Activated T-helper 2 cell treated with anti-CD3 and anti-CD28 coated beads, Interferon-gamma antibody, Interleukin-2, Interleukin-4, amounts not matched to agents 10 μg/mL and 5 μg/mL and 100 μg/mL, durations not matched to agents 14 hours and 24 hours and 36 hours (primary cell): ENCODE measurements at places on chromosomes 5 and 9. TPM values are rescaled to one million over a fixed set of nuclear protein-coding genes. Genes with fewer than 3 reads are reported as not detected.

SLC36A3 gene
- not detected in 2 replicates for total RNA-seq

CTXN3 gene
- total RNA-seq: not detected in 2 replicates

ARSI gene
- not detected in 2 replicates for total RNA-seq

BTNL8 gene
- 0.18 and 0.25 TPM in 2 replicates for total RNA-seq

PLAA gene
- 36.4 and 42.0 TPM in 2 replicates for total RNA-seq

FAM81B gene
- total RNA-seq: not detected in 2 replicates

SLC36A1 gene
- 6.0 and 6.2 TPM in 2 replicates for total RNA-seq

PCDHB14 gene
- not detected in 2 replicates for total RNA-seq

RNF224 gene
- total RNA-seq: not detected in 2 replicates

GTF3C5 gene
- total RNA-seq: 81.6 and 89.7 TPM in 2 replicates

BRINP1 gene
- total RNA-seq: not detected in 2 replicates

RGMB gene
- 0.18 and 0.39 TPM in 2 replicates for total RNA-seq

RLN1 gene
- 0.60 and 0.87 TPM in 2 replicates for total RNA-seq

LCN9 gene
- not detected in 2 replicates for total RNA-seq

AGXT2 gene
- total RNA-seq: not detected in 2 replicates

AQP7 gene
- total RNA-seq: not detected in 2 replicates

LEAP2 gene
- total RNA-seq: 4.3 and 4.4 TPM in 2 replicates

ANKRD18B gene
- 1.6 and 2.6 TPM in 2 replicates for total RNA-seq

PGM5 gene
- total RNA-seq: 0.07 TPM in 1 of 2 replicates, not detected in the other

RNF180 gene
- 0.53 TPM in 1 of 2 replicates, not detected in the other for total RNA-seq

PRR16 gene
- total RNA-seq: not detected in 2 replicates

C5orf46 gene
- not detected in 2 replicates for total RNA-seq

TMEM245 gene
- 24.0 and 25.8 TPM in 2 replicates for total RNA-seq

ADAMTSL2 gene
- not detected in 2 replicates for total RNA-seq

MOB3B gene
- 0.94 and 1.3 TPM in 2 replicates for total RNA-seq

DND1 gene
- total RNA-seq: 3.2 and 3.5 TPM in 2 replicates

SNCAIP gene
- total RNA-seq: not detected in 2 replicates

KCNV2 gene
- not detected in 2 replicates for total RNA-seq

LCN12 gene
- total RNA-seq: 2.0 and 2.1 TPM in 2 replicates

HSPA5 gene
- 283 and 285 TPM in 2 replicates for total RNA-seq

NIM1K gene
- total RNA-seq: 0.76 and 1.1 TPM in 2 replicates

C7 gene
- not detected in 2 replicates for total RNA-seq

RHOBTB3 gene
- total RNA-seq: 0.39 and 0.57 TPM in 2 replicates

TMEFF1 gene
- total RNA-seq: 0.52 and 1.1 TPM in 2 replicates

CHSY3 gene
- total RNA-seq: not detected in 2 replicates

PTAR1 gene
- total RNA-seq: 51.1 and 57.2 TPM in 2 replicates

TRUB2 gene
- 33.5 and 36.1 TPM in 2 replicates for total RNA-seq

FUT7 gene
- 0.21 TPM in 1 of 2 replicates, not detected in the other for total RNA-seq

NOXA1 gene
- 0.39 and 0.46 TPM in 2 replicates for total RNA-seq

ATP10B gene
- total RNA-seq: not detected in 2 replicates

SLC9A3 gene
- total RNA-seq: 2.4 and 2.8 TPM in 2 replicates

CAPSL gene
- 0.50 and 1.2 TPM in 2 replicates for total RNA-seq

PCDHGA8 gene
- 0.07 and 0.23 TPM in 2 replicates for total RNA-seq

CCNO gene
- 0.27 TPM in 1 of 2 replicates, not detected in the other for total RNA-seq

SPATA31D4 gene
- not detected in 2 replicates for total RNA-seq

ZNF454 gene
- total RNA-seq: not detected in 2 replicates

ZCCHC10 gene
- 35.7 and 39.3 TPM in 2 replicates for total RNA-seq

OBP2B gene
- not detected in 2 replicates for total RNA-seq

C5orf63 gene
- total RNA-seq: 6.1 and 6.4 TPM in 2 replicates

ABO gene
- 0.14 and 0.30 TPM in 2 replicates for total RNA-seq
